ENCODE measurements at places on chromosomes 2 and 18.
A peak's percentile ranks its signal among the peaks of the same experiment; 100 is the strongest.

DNA sequence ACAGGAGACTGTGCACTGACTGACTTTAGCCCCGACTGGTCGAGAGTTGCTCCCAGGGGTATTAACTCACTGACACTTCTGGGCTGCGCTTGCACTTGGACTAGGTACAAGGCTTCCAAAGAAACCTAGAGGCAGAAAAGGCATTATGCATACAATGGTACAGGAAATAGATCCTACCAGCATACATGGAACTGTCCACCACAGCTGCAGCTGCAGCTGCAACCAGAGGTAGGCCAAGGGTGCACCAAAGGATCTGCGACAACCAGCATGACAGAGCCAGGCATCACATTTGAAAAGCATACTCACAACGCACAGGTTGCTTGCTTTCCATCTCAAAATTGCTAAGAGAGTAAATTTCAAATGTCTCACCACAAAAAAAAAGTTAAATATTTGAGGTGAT, 22.6 kb upstream of the PGAP1 start:
- no peak for DNase-seq

DNA sequence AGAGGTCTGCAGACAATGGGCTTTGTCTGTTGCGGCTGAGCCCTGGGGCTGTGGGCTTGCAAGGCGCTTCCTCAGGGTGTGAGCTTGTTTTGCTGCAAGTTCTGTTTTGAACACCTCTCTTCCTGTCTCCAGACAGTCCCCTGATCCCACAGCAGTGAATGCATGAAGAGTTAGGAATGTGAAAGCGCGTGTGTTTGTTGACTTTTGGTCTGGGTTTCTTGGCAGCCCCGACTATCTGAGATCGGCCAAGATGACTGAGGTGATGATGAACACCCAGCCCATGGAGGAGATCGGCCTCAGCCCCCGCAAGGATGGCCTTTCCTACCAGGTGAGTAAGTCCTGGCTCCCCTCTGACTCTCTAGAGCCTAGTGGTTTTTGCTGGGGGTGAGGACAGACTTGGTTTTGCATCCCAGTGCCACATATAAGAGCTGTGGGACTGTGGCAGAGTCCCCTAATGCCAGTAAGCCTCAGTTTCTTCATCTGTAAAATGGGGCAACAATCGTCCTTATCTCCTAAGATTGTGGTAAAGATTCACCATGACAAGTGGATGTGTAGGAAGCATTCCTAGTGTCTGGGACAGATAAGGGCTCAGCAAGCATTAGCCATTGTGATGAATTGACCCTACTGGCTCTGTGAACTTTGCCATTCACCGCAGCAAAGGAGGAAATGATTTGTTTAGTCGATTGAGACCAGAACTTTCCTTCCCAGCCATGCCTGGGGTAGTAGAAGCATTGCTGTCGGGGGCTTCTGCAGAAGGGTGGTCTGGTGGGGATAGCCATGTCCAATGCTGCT, 3.0 kb downstream of the LBH start:
- DNase-seq: no peak

DNA sequence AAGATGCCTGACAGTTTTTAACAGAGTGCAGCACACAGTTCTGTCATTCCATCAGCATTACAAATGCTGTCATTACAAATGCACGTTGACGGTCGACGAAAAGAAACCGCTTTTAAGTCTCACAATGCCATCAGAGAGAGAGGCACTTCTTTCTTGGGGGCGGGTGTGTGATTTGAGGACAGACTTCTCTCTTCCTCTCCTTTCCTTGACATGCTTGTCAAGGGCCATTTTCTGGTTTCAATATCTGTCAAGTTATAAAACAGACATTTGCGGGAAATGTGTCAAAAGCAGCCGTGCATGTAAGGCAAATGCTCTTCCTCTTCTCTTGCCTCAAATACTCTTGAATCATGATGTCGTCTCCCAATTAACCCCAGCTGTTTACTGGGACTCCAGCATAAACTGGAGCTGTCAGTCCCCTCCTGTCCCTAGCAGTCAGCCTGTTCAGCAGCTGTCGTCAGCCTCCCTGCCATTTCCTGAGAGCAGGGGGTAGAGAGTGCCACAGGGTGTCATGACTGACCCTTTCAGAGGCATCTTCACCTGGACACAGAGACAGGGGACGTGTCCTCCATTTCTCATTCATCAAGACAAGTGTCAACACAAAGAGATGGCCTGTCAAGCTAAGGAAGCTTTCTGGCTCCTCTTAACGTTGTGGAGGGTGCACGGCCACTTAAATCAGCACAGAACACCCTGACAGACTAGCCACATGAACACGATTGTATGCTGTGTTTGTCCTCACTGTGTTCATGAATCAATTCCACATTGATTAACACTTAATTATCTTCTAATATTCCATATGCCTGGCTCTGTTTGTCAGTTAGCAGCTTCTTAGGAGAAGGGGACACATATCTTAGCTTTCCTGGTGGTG, 305.4 kb upstream of the RAB6C start:
- no peak for DNase-seq

DNA sequence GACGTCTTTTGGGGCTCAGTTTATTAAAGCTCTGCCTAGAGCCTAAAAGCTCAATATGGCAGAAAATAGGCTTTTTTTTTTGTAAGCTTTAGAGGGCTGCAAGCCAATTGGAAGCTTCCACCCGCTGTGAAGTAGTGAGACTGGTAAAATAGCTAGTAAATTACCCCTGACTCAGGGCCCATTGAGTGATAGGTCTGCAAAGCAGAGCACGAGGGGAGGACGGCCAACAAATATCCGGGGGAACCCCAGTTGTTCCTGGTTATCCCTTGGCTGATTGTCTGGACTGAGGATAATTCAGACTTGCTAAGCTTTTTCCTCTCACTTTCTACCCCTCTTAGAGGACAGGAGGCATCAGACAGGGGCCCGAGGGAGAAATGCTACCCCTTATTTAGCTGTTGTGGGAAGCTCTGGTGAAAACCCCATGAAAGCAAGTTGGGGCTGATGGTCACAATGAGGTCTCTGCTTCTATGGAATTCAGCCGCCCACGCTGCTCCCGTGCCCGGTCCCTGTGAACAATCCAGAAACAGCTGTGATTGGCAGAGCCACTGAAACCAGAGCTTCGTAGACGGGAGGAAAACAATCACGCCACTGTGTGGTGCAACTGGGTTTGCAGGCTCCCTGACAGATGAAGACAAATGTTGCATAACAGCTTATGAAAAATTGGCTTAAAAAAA, 141.9 kb upstream of the LGALSL start:
- peak; percentile 91 for DNase-seq

DNA sequence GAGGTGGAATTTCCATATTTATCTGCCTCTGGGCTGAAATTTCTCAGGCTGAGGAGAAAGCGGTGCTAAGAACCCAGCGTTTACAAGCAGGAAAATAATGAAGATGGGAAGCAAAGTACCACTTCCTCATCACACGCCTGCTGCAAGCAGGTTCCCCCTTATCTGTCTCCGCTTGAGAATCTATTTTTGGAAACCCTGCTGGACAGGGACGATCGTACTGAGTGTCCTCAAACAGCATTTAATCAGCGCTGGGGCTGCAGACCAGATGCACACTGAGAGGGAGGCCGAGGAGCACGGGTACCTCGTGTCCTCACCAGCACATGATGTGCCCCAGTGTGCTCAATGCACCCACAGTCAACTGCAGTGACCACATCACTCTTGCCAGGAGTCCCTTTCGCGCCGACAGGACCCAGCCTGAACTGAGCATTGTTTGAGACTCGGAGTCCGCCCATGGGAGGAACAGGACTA, 160.4 kb downstream of the HDAC4 start:
- DNase-seq: no peak

GRCh38 chr18:51028201-51028805, 1.7 kb upstream of the SMAD4 start:
- DNase-seq: no peak

GRCh38 chr2:64230540-64230939, 86.3 kb upstream of the PELI1 start:
- DNase-seq: no peak

GRCh38 chr2:136149011-136149410, 31.1 kb upstream of the CXCR4 start:
- no peak for DNase-seq

DNA sequence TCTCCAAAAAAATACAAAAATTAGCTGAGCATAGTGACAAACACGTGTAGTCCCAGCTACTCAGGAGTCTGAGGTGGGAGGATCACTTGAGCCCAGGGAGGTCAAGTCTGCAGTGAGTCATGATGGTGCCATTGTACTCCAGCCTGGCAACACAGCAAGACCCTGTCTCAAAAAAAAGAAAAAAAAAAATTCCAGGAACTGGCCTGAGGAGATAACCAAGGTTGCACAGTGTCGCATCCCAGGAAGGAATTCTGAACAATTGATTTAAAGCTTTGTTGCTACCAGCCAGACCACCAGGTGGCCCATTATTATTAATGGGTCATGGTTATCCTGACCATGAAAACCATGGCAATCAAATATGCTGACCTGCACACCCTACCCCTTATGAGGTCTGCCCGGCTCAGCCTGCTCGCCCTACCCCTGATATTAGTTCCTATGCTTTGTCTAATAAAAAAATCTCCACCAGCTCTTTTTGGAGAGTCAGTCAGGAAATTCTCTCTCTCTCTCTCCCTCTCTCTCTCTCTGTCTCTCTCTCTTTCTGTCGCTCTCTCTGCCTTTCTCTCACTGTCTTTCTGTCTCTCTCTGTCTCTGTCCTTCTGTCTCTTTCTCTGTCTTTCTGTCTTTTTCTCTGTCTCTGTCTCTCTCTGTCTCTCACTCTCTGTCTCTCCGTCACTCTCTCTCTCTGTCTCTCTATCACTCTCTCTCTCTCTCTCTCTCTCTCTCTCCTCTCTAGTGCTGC, 73.7 kb downstream of the NCAPH start:
- no peak for DNase-seq

- DNase-seq: no peak
Observed at GRCh38 chr2:155692106-155692505, 640.4 kb downstream of the NR4A2 start.

DNA sequence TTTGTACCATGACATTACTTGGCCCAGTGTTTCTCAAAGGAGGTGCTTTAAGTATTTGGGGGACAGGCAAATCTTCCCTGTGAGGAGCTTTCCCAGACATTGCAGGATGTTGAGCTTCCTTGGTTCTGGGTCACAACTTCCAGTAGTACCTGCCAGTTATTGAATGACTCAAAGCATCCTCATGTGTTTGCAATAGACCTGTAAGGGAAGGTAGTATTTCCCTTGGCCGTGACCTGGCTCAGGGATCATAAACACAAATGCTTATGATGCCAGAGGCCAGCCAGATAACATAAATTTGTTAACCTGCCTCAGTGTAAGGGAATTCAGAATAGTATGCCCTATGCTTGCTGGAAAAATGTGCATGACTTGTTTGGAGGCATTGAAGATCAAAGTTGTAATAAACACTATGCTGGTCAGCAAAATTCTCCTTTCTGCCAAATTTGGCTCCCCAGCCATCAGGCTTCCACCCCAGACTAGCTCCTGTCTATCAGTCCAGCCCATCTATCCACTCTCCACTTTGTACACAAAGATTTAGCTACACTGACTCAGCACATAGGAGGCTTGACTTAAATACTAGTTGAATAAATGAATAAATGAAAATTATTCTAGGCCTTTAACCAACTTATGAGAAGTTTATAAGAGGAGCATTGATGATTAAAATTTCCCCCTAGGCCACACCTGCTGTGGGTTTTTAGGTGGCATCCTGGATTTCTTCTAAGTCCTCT, 102.0 kb upstream of the EFEMP1 start:
- DNase-seq: no peak

DNA sequence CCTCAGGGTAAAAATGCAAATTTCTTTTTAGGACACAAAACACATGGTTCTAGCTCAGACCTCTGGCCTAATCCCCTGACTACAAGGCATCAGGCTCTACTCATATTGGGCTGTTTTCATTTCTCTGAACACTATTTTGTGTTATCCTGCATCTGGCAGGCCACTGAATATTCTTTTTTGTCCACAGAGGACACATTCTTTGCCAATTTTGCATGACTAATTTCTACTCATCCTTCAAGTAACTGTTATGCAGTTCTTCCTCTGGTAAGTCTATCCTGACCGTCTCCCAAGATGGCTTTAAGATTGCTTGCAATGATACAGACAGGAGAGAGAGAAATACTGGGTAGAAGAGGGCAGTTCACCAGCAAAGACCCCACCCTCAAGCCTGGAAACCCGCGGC, 107.6 kb upstream of the RGPD4 start:
- no peak for DNase-seq

DNA sequence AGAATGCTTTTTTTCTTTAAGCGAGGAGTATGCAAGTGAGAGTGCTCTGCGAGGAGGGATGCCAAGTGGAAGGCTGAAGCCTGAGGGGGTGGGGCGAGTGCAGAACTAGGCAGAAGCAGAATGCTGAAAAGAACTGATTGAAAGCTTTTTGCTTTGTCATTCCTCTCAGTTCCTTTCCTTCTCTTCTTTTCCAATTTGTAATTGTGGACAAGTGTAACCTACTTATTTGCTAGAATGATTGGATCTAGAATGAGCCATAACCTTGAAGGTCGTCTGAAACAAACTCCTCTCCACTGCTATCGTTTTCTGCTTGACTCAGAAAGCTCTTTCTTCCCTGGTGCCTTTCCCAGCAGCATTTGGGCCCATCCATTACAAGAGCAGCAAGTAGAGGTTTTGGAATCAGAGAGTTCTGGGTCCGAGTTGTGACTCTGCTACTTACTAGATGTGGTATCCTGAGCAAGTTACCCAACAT, 115.3 kb downstream of the METTL8 start:
- no peak for DNase-seq

- DNase-seq: no peak
Observed at GRCh38 chr2:225422145-225422544, 22.6 kb downstream of the NYAP2 start.

DNA sequence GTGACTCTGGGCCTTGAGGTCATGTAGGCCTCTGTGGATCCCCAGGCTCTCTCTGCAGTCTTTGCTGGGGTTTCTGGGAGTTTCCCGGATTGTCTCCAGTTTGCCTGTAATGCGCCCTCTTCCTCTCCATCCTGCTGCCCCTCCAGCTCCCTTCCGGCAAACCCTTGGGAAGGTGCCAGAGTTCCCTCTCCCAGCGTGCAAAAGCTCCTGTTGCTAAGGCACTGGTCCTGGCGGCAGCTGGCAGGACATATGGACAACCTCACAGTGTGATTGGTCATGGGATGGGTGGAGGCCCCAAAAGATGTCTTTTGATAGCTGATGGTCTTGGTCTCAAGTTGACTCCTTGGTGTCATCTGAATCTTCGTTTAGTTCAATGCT, 320.1 kb downstream of the CYP26B1 start:
- no peak for DNase-seq

DNA sequence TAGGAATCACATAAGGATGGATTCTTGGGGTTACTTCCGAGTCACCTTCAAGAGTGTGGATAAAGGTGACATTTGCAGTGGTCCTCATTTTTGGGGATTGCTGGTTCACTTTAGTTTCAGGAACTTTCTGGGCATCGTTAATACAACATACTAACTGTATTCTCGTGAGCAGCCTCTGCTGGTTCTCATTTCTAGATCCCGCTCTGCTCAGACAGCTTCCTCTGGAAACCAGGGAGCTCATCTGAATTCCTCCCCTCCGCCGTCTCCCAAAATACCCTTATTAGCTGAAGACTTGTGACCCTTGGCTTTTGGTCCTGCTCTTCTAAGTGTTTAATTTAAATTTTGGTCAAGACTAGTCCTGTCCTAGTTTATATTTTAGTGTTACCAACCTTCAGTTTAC, 64.5 kb downstream of the ZNF532 start:
- DNase-seq: no peak
